ENCODE measurements at places on chromosomes 3 and 15.

DNA sequence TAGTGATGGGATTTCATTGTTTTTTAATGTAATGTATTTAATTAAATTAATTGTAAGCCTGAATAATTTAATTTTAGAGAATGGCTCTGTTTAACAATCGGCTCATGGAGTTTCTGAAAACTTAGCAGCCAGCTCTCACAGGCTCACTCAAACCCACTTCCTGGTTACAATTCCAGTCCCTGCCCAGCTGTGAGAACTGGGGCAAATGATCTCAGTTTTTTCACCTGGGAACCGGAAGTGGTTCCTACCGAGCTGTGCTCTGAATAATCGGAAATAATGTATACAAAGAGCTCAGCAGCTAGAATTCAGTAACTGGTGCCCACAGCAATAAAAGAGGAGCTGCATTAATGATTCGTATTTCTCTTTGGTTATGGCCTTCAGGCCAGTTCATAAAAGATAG lies 244.3 kb upstream of the MCTP2 start:
- DNase-seq: no peak

- no peak for DNase-seq
Observed at GRCh38 chr3:17213102-17213501, 328.3 kb downstream of the PLCL2 start.

- no peak for DNase-seq
Observed at GRCh38 chr3:47013231-47013630, 33.8 kb downstream of the NBEAL2 start.

- DNase-seq: no peak
Observed at GRCh38 chr3:184460276-184460675, 80.4 kb downstream of the CHRD start.

DNA sequence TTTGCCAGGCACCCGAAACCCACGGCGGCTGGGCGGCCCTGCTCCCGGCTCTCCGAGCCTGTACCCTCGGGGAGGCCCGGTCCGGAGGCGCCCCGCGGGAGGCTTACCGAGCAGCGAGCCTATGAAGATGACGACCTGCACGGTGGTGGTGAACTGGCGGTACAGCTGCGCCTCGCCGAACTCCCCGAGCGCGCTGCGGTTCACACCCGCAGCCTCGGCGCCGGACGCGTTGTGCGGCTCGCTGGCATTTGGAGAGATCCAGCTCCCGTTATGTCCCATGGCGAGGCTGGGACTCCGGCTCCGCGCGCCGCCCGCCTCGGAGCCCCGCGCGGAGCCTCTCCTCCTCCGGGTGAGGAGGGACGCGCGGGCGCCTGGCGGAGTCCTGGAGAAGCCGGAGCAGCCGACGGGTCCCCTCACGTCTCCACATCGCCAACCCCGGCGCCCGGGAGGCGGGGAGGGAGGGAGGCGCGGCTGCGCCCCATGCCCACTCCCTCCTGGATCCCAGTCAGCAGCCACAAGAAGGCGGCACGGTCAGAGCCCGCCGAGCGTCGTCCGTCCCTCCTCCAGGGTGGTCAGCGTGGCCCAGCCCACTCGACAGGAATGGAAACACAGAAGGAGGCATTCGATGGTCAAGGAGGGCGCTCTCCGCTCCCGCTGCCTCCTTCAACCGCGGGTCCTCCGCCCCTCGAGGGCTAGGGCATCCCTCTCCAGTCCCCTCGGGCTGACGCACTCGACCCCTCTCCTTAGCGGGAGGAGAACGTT lies at the start of gene GPR176:
GPR176 (minus strand) TSS at position 519 of the 762 bp plus-strand sequence; CDS start at position 279, 240 bp downstream.
- peak; percentile 19 for DNase-seq

GRCh38 chr3:186095561-186096081 lies 13.3 kb downstream of the ETV5 start:
- no peak for DNase-seq

- no peak for DNase-seq
Observed at GRCh38 chr3:181327349-181327748, 337.8 kb upstream of the DNAJC19 start.

GRCh38 chr3:157876556-157876955 lies 229.7 kb downstream of the SHOX2 start:
- no peak for DNase-seq

DNA sequence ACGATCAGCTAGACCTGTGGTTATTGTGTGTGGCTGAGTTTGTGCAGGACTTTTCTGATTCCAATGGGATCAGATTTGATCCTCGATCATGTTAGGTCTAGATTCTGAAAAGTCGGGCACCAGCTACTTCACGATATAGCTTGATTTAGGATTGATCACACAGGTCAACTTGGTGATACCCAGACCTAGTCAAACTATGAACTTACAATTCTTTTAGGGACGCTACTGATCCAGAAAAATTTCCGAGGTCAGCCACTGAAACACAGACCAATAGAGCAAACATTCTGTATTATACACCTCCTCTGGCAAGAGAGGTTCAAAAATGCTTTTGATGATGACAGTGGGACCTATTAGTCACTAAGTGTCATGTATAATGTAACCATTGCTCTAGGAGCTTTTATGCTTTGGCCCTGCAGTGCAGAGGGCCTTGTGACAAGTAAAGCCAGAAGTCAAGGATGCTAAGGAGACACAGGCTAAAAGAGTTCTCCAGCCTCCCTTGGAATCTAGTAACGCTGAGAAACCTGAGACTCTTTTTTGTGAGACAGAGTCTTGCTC lies 115.6 kb upstream of the MB21D2 start:
- DNase-seq: no peak

DNA sequence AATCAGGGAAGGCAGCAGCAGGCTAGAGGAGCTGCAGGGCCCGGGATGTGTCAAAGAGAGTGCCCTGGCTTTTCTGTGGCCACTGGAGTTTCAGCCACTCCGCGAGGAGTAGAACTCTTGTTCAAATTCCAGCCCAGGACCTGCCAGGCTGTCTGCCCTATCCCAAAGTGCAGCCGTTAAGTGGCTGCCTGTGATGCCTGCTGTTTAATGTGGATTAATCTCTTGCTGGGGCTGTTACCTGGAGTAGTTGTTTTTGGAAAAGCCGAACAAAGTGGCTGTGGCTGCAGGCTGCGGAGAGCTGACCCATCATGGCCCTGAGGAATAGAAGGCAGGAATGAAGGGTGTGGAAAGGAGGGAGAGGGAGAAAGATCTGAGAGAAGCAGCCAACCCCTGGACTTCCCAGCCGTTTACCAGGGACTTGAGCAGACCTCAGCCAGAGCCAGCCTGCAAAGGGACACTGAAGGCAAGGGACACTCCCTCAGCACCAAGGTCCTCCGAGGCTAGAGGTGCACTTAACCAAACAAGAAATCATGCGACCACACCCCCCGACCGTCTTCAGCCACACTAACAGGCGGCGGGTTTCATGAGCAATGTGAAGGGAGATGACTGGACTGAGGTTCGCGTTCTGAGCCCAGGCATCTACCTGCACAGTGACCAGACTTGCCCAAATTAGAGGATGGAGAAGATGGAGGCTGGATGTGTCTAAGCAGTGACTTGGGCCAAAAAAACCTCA lies 4.7 kb downstream of the CDAN1 start:
- no peak for DNase-seq

GRCh38 chr15:31437686-31438085 lies 111.1 kb downstream of the KLF13 start:
- DNase-seq: no peak

DNA sequence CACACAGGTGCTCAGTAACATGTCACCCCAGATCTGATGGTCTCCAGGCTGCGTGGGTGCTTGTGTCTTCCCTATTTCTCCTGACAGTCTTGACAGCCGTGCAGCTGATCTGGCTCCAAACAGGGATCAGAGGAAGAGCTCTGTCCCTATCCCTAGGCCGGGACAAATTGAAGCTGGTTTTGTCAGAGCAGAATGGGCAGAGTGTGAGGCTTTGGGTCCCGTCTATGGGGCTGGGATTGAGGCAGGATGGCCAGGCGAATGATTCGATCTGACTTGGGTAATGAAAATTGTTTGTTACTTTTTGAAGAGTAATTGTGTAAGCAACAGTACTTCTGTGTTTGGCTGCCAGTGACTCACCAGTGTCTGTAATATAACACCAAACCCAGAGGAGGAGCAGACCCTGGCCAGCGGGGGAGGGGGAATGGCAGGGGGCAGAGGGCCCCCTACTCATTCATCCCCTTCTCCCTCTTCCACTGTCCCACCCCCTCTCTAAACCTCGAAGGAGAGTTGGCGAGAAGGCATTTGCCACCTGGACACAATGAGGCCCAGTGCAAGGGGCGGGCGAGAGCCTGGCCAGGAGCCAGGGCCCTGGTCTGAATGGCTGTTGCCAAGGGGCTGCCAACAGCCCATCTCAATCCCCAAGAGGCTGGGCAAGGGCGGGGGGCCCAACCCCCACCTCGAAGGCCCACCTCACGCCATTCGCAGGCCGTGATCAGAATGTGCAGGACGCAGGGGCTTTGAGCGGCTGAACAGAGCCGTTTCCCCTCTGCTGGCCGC lies 4.9 kb upstream of the MAGEF1 start:
- DNase-seq: no peak

DNA sequence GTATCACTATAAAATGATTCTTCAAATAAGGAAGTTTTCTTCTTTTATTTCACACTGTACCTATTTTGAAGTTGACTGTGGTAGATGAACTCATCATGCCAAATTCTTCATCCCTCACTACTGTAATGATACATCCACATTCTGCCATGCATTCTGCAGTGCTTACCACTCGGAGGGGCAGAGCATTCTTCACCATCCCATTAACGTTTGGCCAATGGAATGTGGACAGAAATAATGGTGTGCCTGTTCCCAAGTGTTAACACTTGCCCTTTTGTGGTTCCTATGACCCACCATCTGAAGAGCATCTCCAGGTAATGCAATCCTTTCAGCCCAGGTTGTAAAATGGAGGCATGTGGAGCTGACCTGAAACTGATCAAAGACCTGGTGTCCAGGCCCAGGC lies 18.6 kb downstream of the GOLIM4 start:
- no peak for DNase-seq

DNA sequence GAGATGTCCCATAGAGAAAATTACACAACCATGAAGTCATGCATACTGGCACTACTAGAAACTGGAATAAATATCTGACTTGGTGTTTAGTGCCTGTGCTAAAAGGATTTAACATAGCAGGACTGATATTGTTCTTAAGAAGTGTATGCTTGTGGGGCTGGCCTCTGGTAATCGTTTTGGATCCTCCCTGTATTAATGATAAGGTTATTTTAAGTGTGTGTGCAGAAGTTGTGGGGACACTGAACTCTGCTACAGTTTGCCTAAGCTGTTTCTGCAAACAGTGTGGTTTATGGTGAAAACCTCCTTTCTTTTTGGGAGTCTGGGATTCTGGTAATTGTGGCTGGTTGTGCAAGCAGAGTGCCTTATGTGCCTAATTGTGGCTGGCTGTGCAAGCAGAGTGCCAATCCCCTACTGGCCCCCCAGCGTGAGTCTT lies 120.8 kb downstream of the CLASP2 start:
- no peak for DNase-seq

- DNase-seq: peak; percentile 36
Observed at GRCh38 chr3:45592830-45593707, 1.5 kb upstream of the LIMD1 start.

GRCh38 chr3:54536450-54536849 lies 391.4 kb downstream of the LRTM1 start:
- no peak for DNase-seq

DNA sequence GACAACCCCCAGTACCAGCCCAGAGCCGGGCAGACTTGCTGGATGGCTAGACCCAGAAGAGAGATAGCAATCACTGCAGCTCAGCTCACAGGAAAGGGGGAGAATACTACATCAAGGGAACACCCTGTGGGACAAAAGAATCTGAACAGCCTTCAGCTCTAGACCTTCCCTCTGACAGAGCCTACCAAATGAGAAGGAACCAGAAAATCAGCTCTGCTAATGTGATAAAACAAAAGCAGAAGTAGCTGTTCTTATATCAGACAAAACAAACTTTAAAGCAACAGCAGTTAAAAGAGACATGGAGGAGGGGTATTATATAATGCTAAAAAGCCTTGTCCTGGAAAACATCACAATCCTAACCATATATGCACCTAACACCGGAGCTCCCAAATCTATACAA lies 283.3 kb downstream of the KLF13 start:
- no peak for DNase-seq

GRCh38 chr3:71376911-71377310 lies 206.6 kb downstream of the FOXP1 start:
- DNase-seq: no peak

DNA sequence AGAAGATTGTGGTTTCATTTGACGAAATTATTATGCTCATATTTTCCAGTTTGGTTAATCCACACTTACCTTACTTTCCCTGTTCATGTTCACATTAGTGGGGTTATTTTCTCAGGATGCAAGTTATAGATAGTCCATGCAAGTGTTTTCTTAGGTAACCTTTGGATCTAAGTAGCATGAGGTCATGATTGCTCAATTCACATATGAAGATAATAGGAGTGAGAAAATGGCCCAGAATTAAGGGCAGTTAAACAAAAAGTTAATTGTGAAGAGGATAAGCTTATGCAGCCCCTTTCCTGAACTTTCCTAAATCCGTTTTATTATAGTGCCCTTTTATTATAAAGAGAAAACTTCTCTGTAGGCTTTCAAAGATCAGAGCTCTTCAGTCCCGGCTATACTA lies 83.4 kb downstream of the CD200R1L start:
- DNase-seq: no peak

DNA sequence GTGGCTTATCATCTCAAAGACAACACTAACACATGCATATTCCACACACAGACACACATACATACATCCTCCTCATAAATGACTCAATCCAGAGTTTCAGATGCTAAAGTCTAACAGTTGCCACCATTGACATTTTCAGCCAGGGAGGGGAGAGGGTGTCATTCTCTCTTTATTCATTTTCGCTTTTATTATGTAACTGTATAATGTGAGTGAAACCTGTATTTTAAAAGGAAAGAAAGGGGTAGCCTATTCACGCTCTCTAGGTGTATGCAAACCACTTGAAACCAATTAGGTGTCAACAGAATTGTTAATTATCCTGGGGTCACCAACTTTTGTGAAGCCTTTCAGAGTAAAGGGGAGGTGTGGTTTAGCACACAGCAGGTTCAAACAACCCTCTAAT lies 1282.9 kb downstream of the ROBO2 start:
- DNase-seq: no peak

- no peak for DNase-seq
Observed at GRCh38 chr3:42690766-42691680, 5.7 kb downstream of the KLHL40 start.

Measured in activated CD8-positive, alpha-beta memory T cell treated with anti-CD3 and anti-CD28 coated beads for 48 hours (primary cell).